ENCODE measurements at places on chromosomes 13 and 19.

DNA sequence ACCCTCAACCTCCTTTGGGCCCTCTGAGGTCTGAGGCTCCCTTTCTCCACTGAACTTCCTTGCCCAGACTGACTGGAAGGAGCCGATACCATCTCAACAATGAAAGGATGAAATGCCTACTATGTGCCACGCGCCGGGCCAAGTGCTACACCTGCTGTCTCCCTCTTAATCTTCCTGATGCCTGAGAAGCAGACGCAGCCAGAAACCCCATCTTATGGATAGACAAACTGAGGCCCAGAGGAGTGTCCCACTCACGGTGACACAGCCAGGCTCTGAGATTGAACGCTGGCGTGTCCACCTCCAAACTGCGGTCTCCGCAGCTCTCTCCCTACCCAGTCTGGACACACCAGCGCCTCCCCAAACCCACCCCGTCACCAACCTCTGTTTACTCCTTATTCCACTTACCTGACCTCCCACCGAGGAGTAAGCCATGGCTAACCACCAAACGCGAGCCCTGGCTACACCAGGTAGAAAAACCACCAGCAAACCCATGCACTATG lies 20.9 kb downstream of the MLLT1 start:
- DNase-seq: no peak

GRCh38 chr13:76651286-76651685 lies 234.9 kb downstream of the KCTD12 start:
- no peak for DNase-seq

- DNase-seq: no peak
Observed at GRCh38 chr19:55362990-55363716, at the start of gene GARIN5B. TSS of gene GARIN5B (minus strand) at chr19:55363260. CDS start at chr19:55363066, 194 bp downstream.

DNA sequence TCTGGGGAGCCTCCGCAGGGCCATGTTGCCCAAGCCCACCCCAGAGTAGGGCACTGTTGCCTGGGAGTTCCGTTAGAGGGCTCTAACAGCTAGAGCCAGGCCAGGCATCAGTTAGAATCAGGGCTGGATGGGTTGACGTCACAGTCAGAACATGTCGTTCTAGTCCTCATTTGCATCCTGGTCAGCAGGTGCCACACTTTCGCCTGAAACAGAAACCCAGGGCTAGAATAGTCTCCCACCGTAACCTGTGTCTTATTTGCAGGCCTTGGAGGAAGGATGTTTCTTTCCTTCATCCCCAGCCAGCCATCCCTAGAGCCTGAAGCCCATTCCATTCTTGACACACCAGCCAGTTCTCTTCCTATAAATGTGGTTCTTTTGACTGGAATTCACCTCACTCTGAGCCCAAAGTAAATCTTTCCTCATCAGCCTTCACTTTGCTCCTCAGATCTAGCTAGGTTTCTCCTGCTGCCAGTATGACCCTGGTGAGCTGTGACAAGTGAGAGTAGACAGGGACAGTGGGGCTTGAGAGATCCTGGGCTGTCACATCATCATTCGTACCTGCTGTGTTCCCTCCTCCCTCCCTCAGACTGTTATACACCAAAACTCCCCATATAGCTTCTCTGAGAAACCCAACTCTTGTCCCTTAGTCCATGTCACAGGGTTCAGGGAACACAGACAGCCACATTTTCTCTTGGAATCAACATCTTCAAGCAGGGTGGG lies 12.2 kb upstream of the CCDC97 start:
- no peak for DNase-seq

- no peak for DNase-seq
Observed at GRCh38 chr13:111467111-111467890, 146.9 kb downstream of the TEX29 start.

DNA sequence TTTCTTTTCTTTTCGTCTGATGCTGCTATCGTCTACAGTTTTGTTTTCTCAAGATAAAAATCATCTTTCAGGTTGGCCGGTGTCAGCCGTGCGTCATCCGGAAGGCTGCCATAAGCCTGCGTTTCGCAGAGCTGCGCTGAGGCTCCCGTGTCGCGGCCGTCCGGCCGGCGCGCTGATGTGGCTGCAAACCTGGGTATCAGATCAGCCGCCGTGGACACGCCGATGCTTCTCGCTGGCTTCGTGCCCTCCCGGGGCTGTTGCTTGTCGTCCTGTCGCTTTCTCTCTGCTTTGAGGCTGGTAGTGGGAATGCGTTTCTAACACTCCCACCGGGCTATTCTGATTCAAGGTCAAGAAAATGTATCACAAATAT lies 45.9 kb upstream of the TFDP1 start:
- DNase-seq: no peak

- no peak for DNase-seq
Observed at GRCh38 chr13:98879127-98879520, 98.7 kb downstream of the DOCK9 start.

GRCh38 chr13:111210091-111210490 lies 95.0 kb downstream of the ARHGEF7 start:
- no peak for DNase-seq

GRCh38 chr13:32902874-32903273 lies 113.3 kb upstream of the KL start:
- DNase-seq: no peak

GRCh38 chr13:58376775-58377174 lies 745.2 kb downstream of the PCDH17 start:
- DNase-seq: no peak

- peak; percentile 11 for DNase-seq
Observed at GRCh38 chr13:45162194-45162593, 38.7 kb downstream of the KCTD4 start.
